ENCODE measurements at places on chromosomes 3 and 15. TPM values are rescaled to one million over a fixed set of nuclear protein-coding genes. Genes with fewer than 3 reads are reported as not detected.
A peak's percentile ranks its signal among the peaks of the same experiment; 100 is the strongest.

GRCh38 chr3:52078781-52079560, 22.6 kb upstream of the DUSP7 start:
- DNase-seq = peak; percentile 22

- no peak for DNase-seq
Measured at GRCh38 chr3:151795276-151795675, 18.6 kb upstream of the AADAC start.

DNA sequence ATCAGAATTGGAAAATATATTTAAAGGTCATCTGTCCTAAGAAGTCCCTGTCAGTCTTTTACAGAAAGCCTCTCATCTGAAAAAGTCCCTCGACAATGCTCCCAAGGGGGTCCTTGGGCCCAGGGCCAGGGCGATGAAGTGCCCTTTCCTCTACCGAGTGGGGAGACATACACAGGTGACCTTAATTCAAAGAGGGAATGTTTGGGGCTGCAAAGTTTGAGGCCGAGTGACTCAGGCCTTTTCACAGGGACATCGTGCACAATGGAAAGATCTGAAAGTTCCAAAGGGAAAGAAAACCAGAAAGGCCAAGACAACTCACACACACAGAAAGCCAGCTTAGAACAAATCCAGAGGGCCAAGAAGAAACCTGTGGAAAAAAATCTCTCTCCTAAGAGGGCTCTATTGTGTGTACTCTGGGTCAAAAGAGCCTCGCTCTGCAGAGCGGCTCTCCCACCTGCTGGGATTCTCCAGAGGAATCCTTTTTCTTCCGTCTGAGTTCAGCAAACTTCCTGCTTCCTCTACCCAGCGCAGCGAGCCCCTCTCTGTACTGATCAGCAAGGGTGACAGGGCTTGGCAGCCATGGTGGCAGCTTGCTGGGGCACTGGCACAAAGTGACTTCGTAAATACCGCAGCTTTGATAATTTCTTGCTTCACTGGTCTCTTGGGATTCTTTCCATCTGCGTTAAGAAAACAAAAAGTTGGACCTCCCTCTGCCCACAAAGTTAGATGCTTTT, 259.1 kb downstream of the OPA1 start:
- peak; percentile 45 for DNase-seq

- no peak for DNase-seq
Measured at GRCh38 chr3:20510396-20510795, 324.4 kb upstream of the SGO1 start.

- DNase-seq = no peak
Measured at GRCh38 chr3:118742760-118743159, 291.9 kb downstream of the IGSF11 start.

GRCh38 chr15:34366271-34367065, 528 bp downstream of the LPCAT4 start:
- DNase-seq = peak; percentile 82

DNA sequence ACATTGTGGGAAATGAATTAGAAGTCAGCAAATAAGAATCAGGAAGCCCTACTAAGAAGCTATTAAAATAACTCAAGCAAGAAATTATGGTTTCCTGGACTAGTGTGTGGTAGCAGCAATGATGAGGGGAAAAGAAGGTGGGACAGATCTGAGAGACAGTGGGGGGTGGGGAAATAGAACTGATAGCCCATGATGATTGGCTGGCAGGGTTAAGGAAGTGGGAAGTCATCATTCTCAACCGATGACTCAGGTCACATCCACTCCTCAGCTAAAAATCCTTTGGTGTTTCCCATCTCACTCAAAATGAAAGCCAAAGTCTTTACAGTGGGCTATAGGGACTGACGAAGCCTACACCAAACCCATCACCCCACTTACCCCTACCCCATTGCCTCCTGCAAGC, 153.9 kb upstream of the ARHGEF26 start:
- no peak for DNase-seq

DNA sequence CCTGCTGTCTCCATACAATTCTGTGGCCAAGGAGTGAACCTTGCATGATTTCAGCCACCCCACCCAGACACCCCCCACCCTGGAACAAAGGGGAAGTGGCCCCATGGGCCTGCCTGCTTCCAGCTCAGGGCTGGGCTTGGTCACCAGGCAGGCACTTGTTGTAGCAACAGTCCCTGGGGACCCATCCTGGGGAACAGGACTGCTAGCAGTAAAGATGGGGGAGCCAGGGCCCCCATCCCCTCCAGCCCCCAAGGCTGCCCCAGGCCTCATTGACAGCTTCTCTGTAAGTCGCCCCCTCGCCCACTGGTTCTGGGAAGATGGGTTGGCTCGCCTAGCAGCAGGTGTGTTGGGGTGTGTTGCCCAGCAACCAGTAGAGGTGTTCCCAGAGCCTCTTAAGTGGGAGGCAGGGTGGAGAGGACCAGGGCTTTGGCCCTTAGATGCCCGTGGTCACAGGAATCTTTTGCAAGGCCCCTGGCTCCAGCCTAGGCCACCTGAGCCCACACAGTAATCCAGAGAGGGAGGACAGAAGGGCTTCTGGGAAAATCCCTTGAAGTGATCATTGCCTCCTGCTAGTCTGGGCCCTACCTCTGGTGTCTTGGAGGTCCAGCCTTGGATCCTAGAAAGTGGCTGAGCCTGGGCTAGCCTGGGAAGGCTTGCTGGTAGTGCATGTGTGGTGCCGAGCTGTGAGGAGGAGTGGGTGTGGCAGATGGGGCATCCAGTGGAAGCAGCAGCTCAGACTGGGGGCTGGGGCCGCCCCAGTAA, 48.9 kb downstream of the CYP11A1 start:
- no peak for DNase-seq

GRCh38 chr3:111765136-111765535, 93.9 kb upstream of the PHLDB2 start:
- no peak for DNase-seq

DNA sequence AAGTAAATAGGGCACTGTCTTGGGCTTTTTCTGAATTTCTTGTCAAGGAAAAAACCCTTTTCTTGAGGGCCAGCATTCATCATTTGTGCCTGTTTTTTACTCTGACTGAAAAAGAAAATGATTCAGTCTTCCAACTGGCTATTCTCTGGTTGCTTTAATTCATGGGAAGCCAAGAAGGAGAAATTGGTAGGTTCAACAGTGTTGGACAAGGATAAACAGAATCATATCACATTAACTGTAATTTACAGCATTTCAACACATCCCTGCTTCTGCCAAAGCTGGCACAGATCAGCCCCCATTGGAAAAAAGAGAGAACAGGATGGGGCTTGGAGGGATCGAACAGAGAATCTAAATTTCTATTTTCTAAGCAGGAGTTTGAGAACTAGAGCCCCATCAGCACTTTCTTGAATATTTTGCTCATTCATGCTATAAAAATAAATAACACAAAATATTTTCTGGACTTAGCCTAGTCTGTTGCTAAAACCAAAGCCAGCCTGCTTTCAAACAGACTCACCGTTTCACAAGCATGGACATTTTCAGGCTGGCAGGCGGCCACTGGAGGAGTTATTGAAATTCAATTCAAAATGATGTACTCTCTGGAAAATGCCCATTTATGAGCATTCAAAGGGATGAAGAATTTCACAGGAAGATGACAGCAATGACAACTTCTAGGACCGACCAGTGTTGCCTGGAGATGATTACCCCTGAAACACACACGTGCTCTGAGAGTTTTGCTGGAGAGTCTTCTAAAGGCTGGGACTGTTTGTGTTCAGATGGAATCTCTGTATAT, 181.2 kb downstream of the WNT5A start:
- DNase-seq = no peak

DNA sequence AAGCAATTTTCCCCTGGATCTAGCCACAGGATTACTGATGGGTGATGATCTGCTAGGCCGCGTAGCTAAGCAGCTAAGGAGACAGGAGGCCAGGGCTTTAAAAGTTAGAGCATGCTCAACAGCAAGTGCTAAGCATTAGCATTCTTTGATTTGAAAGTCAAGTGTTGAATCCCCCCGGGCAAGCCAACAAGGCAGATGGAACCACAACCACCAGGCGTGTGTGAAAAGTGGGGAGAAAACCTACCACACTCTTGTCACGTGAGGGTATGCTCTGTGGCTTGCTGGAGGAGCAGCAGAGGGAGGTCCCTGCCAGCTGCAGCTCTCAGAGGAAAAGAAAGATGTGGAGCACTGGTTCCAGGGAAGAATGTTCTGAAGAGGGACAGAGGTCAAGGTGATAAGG, 20.9 kb downstream of the SLC51A start:
- DNase-seq = no peak

- DNase-seq = no peak
Measured at GRCh38 chr3:2870724-2871333, 239.3 kb downstream of the IL5RA start.

- no peak for DNase-seq
Measured at GRCh38 chr15:55789066-55789660, 46.2 kb upstream of the PRTG start.

DNA sequence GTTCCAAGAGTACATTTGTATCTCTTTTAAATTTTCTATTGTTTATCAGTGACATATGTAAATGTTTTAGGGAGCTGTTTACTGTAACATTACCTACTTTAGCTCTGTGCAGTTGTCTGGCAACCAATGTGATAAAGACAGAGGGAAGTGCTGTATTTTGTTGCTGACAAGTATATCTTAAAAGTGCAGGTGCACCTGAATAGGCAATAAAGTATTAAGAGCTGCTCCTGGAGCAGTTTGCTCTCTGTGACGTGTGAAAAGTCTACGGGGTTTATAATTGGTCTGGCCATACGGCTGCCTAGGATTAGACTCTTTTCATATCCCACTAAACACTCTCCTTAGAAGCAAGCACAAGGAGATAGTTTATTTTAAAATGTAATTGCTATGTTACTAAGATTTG, 178.3 kb downstream of the IGF1R start:
- no peak for DNase-seq

- DNase-seq = no peak
Measured at GRCh38 chr3:107796791-107797190, 274.0 kb downstream of the BBX start.

- no peak for DNase-seq
Measured at GRCh38 chr15:54550954-54551353, 572.7 kb downstream of the UNC13C start.

DNA sequence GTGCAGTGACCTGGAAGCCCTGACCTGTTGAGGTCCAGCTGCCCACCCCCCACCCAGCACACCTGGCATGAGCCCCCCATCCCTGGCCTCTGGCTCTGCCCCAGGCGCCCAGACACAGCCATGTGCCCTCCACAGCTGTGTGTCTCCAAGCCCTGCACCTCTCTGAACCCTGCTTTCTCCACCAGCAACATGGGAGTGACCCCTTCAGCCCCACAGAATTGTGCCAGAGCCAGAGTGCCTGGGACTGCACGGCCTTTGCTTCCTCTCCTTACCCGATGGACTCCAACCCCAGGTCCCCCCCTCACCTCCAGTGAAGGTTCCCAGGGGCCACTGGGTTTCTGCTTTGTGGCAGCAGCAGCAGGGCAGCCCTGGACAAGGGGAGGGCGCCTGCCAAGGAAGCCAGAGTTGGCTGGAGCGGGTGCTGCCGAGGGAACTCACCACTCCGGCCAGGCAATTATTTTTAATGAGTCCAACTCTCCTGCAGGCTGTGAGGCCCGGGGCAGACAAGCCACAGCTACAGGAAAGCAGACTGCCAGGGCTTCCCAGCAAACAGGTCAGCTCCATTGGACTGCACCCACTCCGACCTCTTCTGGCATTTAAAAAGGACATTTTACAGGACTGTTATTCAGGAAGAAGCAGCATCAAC, 24.1 kb downstream of the PRR20G start:
- no peak for DNase-seq

DNA sequence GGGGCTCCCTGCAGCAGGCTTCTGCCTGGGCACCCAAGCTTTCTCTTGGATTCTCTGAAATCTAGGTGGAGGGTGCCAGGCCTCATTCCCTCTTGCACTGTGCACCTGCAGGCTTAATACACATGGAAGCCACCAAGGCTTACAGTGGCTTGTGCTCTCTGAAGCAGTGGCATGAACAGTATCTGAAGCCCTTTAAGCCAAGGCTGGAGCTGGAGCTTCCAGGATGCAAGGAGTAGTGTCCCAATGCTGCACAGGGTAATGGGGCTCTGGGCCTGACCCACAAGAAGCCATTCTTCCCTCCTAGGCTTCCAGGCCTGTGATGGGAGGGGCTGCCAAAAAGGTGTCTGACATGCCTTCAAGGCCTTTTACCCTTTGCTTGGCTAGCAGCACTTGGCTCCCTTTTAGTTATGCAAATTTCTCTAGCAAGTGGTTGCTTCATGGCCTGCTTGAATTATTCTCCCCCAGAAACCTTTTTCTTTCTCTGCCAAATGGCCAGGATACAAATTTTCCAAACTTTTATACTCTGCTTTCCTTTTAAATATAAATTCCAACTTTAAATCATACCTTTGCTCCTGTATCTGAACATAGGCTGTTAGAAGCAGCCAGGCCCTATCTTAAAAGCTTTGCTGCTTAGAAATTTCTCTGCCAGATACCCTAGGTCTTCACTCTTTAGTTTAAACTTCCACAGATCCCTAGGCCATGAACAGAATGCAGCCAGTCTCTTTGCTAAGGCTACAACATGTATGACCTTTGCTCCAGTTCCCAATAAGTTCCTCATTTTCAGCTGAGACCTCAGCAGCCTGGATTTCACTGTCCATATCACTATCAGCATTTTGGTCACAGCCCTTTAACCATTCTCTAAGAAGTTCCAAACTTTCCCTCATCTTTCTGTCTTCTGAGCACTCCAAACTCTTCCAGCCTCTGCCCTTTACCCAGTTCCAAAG, 201.1 kb upstream of the LRRFIP2 start:
- no peak for DNase-seq

DNA sequence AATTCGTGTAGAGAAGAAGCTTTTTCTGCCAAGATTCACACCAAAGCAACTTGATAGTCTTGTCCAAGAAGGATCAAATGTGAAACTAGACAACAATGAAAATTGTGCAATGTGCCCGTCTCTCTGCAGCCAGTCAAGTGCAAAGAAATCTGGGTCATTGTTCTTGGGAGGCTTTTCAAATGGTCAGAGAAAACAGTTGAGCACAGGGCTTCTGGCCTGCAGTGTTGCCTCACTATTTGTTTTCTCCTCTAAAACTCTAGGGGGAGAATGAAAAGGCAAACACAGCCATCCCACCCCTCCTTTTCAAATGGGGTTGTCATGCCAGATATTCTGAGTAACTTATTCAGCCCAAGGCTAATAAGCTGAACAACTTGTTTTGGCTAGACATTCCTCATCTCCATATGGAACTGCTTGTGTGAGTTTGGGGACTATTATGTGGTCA, 417.6 kb upstream of the CDIN1 start:
- peak; percentile 16 for DNase-seq

GRCh38 chr3:70149714-70150400, 150.3 kb downstream of the SAMMSON start:
- no peak for DNase-seq

- no peak for DNase-seq
Measured at GRCh38 chr15:69660114-69660513, 207.5 kb downstream of the RPLP1 start.

DNA sequence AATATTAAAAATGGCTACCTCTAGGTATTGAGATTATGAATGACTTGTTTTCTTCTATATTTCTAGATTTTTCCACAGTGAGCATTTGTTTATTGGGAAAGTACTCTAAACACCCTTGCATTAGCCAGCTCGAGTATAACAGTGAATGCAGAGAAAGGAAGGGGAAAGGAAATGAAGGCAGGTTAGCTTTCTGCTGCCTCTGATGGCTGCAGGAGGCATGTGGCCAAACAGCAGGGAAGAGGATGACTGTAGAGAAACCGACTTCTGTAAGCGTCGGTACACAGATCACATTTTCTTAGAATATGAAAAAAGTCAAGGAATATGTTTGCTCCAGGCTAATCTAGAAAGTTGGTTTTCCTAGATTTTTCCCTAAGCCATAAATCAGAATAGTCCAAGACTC, 19.8 kb downstream of the GNB5 start:
- DNase-seq = no peak

- no peak for DNase-seq
Measured at GRCh38 chr3:141332416-141332815, 35.9 kb upstream of the ZBTB38 start.

Gene SH3GL3
- 4.9 TPM for polyA plus RNA-seq

Gene RAB7A
- polyA plus RNA-seq = 320 TPM

Gene AGTR1
- polyA plus RNA-seq = 21.7 TPM

Gene ANKRD63
- polyA plus RNA-seq = not detected
